ENCODE measurements at places on chromosomes 3 and 15. TPM values are rescaled to one million over a fixed set of nuclear protein-coding genes. Genes with fewer than 3 reads are reported as not detected.

The SLC12A1 gene
- not detected for total RNA-seq

The LRRIQ4 gene
- total RNA-seq = not detected

The ARHGAP31 gene
- total RNA-seq = 12.8 TPM

The FBXO40 gene
- total RNA-seq = not detected

- H3K4me1 ChIP-seq = no peaks in the 10 kb centered on the region
- no peaks in the 10 kb centered on the region for H3K27me3 ChIP-seq
- no peaks in the 10 kb centered on the region for H3K36me3 ChIP-seq
Measured at GRCh38 chr15:96487245-96487644, 156.7 kb downstream of the NR2F2 start.

DNA sequence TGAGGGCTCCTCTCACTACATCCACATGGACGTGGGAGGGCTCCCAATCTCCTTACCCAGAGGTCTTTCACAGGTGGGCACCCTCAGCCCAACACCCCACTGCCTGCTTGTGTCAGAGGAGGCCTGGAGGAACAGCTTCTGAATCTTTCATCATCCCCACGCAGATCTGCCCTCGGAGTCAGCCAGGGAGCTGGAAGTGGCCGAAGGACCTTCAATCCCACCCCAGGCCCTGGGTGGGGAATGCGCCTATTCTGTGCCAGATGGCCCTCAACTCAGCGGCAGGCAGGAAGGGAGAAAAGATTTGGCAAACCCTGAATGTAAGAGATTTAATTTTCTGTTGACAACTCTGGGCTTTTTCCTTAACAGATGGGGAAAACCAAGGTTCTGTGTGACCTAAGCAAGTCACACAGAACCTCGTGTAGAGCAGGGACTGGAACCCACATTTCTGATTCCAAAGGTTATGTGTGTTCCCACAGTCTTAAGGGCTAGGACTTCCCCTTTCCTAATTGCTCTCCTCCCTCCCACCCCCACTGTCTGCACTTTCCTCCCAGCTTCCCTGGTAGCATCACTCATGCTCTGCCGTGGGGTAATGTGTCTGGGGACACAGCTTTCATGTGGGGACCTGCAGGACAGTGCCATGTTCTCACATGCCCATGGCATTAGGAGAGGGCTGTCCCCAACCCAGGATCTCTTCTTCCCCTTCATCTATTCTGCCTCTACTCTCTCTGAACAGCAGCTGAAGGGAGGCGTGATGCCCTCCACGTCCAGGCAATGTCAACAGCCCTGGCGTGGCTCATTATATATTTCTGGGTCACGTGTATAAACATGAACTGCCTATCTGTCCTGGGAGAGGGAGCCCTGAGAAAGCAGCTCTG is 98.1 kb downstream of the SEMA5B start:
- H3K27ac ChIP-seq = no peak overlapping the region
- no peaks in the 10 kb centered on the region for H3K4me1 ChIP-seq
- no peaks in the 10 kb centered on the region for H3K27me3 ChIP-seq

DNA sequence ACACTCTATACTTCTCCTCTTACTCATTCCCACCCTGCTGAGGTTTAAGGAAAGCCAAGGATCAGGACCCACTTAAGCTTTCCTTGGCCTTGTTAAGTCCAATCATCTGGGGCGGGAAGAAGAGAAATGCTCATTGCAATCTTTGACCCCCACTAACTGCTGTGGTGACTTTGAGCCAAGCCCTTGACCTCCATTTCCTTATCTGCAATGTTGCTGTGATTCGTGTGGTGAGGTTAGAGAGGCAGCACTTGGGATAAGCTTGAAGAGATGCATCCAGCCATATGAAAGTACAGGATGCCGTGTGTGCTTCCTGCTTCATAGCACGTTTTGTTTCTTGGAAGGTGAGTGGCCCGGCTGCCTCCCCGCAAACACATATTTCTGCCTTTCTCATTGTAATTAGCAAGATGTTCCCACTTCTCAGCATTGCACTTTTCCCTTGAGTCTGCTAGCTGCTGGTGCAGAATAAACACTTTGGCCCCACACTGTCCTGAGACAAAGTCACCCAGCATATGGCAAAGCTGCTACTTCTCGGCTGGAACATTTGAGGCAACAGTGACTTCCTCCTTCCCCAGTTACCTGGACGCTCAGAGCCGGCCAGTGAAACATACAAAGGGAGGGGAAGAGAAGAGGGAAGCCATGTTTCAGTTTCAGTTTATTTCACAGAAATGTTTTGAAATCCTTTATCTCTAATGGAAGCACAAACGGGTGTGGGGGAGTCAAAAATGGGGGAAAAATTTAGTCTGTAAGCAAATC is 10.5 kb upstream of the NUDT16 start:
- no peak for DNase-seq
- no peak overlapping the region for H3K4me3 ChIP-seq
- H3K36me3 ChIP-seq = no peaks in the 10 kb centered on the region
- no peak overlapping the region for H3K27ac ChIP-seq

- no peak overlapping the region for H3K27ac ChIP-seq
- no peaks in the 10 kb centered on the region for H3K4me1 ChIP-seq
- H3K4me3 ChIP-seq = no peak overlapping the region
- H3K36me3 ChIP-seq = no peaks in the 10 kb centered on the region
- DNase-seq = no peak
Measured at GRCh38 chr3:187082758-187083375, 56.4 kb downstream of the RPL39L start.

GRCh38 chr15:89805241-89806209 is 9.1 kb downstream of the ANPEP start:
- peaks cover 15% of the 10 kb centered on the region for H3K27me3 ChIP-seq
- H3K36me3 ChIP-seq = no peaks in the 10 kb centered on the region
- no peaks in the 10 kb centered on the region for H3K4me1 ChIP-seq
- DNase-seq = no peak

GRCh38 chr3:66350601-66351000 is 129.8 kb downstream of the SLC25A26 start:
- no peaks in the 10 kb centered on the region for H3K27me3 ChIP-seq
- peaks cover 9% of the 10 kb centered on the region for H3K4me1 ChIP-seq
- H3K27ac ChIP-seq = no peak overlapping the region
- DNase-seq = no peak
- no peaks in the 10 kb centered on the region for H3K36me3 ChIP-seq
- no peak overlapping the region for H3K4me3 ChIP-seq

All from sigmoid colon (tissue), 7 donors.